ENCODE measurements at places on chromosomes 16 and 17.

DNA sequence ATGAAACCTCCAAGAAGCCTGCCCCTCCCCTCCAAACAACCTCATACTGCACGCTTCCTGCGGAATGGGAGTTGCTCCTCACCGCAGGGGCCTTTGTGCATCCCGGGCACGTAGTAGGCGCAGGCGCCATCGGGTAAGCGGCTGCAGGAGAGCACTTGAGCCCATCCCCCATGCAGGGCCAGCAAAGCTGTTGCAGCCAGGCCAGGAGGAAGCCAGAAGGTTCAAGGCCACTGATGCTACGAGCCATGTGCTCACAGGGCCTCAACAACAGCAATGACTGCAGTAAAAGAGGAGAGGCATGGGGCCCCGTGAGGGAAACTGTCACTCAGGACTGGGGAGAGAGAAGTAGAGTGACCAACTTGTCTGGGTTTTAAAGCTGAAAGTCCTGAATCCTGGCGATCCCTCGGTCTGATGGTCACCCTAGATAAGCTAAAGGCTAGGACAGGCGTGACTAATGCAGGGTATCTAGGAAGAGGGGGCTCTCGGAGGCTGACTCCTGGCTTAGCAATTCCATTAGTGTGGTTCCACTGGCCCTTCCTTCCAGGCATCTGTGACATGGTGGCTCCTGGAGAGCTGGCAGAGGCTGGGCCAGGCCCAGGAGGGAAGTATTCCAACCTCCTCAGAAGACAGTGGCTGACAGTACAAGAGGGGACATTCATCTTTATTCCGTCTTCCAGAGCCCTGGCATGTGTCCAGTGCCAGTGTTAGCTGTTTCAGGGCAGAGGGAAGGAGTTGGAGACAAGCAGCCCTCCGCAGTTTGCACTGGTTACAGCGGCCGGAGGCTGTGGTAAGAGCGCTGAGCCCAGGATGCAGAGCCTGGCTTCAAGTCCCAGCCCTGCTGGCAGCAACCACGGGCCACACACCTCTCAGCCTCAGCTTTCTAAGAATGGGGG lies 20.8 kb downstream of the GOSR2 start:
- no peak for DNase-seq

DNA sequence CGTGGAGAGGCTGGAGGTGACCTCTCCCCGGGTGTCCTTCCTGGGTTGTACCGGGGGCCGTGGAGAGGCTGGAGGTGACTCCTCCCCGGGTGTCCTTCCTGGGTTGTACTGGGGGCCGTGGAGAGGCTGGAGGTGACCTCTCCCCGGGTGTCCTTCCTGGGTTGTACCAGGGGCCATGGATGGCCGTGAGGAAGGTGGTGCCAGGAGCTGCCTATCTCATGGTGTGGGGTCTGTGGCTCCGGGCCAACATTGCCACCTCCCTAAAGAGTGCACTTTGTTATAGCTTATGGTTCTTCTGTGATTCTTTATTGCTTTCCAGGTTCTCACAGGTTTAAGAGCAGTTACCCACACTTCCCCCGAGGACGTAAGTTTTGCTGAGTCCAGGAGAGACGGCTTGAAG lies 86.3 kb upstream of the ZNF750 start:
- no peak for DNase-seq

DNA sequence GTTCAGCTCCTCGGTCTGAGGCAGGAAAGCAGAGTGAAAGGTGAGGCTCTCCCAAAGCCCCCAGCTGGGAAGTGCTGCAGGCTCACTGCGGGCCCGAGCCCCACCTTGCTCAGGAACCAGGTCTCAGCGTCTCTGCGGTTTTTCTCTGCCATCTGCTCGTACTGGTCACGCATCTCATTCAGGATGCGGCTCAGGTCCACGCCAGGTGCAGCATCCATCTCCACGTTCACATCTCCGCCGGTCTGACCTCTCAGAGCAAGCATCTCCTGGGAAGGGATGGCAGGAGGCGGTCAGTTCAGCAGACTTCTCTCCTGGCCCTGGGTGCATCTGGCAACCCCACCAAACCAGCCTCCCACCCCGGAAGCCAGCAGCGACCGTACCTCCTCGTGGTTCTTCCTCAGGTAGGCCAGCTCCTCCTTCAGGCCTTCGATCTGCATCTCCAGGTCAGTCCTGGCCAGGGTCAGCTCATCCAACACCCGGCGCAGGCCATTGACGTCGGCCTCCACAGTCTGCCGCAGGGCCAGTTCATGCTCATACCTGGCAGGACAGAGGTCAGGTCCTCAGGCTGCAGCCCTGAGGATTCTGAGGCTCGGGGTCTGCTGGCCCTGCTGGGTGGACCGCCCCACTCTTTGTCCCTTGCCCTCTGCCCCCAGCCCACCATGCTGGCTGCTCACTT lies 1.5 kb downstream of the KRT16 start:
- no peak for DNase-seq

DNA sequence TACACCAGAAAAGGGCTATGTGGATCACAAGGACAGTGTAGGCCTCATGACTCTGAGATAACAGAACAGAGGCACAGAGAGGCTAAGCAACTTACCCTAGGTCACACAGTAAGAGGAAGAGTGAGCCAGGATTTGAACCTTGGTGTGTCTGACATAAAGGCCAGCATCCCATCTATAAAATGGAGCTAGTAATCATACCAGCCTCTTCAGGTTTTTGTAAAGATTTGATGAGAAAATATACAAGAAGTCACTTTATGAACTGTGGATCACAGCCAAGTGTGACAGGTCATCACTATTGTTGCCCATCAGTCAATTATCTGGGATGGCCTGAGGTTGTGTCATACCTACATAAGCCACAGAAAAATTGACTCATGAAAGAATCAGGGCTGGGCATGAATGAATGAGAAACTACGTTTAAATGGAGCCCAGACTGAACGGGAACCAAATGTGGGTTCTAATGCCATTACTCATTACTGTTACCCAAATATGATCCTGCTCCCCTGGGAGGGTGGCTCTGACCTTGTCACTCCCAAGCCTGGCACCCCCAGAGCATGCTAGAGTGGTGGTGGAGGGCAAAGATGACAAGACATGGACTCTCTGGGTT lies 21.0 kb downstream of the FBXO39 start:
- DNase-seq: no peak

GRCh38 chr17:75876190-75876937 lies 2.0 kb downstream of the TRIM47 start:
- DNase-seq: peak; percentile 64

Measured in activated CD4-positive, alpha-beta T cell treated with anti-CD3 and anti-CD28 coated beads, Interleukin-2, amount 50 U/mL, for 4 hours (primary cell).